ENCODE measurements at places on chromosomes 13 and 19.
A peak's percentile ranks its signal among the peaks of the same experiment; 100 is the strongest.

- DNase-seq: no peak
Observed at GRCh38 chr19:58572818-58573657, at the start of gene MZF1. MZF1 (minus strand) TSS chr19:58573335; CDS start chr19:58571389, 1,946 bp downstream.

DNA sequence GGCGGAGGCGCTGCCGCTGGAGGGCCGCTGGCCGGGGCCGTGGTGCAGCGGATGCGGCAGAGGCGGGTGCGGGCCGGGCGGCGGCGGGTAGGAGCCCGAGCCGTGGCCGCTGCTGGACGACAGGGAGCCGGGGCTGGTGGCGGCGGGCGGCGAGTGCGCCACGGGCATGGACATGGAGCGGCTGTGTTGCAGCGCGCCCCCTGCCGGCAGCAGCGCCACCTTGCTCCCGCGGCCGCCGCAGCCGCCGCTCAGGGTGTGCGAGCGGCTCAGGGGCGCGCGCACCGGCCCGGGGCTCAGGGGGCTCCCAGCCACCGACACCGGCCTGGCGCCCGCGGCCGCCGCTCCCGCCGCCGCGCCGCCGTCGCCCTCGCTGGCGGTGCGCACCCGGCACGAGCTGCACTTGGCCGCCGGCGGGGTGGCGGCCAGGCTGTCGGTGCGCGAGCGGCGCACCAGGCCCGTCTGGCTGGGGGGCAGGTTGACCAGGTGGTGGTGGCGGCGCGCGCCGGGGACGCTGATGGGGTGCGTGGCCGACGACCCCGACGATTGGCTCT is 1.7 kb downstream of the IRS2 start:
- DNase-seq: peak; percentile 11

GRCh38 chr13:39281539-39282150 is 243.4 kb downstream of the NHLRC3 start:
- no peak for DNase-seq

- DNase-seq: no peak
Observed at GRCh38 chr13:46637213-46637612, 84.2 kb downstream of the LRCH1 start.

DNA sequence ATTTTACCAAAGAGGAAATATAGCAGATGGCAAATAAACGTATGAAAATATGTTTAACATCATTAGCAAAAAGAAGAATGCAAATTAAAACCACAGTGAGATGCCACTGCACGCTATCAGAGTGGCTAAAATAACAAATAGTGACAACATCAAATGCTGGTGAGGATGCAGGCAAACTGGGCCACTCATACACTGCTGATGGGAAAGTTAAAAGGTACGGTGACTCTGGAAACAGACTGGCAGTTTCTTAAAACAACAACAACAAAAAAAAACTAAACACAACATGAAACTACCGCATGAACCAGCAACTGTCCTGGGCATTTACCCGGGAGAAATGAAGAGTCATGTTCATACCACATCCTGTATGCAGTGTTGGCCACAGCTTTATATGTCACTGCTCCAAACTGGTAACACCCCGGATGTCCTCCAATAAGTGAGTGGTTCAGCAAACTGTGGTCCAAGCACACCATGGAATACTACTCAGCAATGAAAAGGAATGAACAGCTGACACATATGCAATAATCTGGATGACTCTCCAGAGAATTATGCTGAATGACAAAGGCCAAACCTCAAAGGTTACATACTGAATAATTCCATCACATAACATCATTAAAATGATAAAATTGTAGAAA is 22.3 kb downstream of the EPS15L1 start:
- DNase-seq: no peak

- DNase-seq: no peak
Observed at GRCh38 chr13:27533155-27533643, 82.8 kb upstream of the MTIF3 start.

DNA sequence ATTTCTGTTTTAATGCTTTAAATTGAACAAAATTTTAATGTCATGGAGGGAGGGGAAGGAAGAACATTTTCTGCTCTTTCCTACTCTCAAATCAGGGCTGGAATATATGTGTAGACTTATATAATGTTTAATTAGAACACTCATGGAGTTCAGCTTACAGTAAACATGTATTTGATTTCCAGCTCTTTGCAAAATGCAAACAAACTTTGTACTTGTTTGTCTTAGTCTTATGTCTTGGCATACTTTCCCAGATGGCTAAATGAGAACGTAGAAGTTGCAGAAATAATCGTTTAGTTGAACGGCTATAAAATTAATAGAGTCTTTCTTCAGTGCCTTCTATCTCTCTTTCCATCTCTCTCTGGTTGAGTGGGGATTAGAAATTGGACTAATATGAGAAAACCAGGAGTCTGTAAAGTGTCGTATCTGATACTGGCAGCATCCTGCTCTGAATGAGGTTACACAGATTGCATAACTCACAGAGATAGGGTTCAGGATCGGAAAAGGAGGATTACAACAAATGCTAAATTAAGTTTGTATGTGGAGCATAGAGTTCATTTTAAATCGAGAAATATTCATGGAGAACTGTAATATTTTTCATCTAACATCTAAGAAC is 82.3 kb downstream of the FGF9 start:
- no peak for DNase-seq

DNA sequence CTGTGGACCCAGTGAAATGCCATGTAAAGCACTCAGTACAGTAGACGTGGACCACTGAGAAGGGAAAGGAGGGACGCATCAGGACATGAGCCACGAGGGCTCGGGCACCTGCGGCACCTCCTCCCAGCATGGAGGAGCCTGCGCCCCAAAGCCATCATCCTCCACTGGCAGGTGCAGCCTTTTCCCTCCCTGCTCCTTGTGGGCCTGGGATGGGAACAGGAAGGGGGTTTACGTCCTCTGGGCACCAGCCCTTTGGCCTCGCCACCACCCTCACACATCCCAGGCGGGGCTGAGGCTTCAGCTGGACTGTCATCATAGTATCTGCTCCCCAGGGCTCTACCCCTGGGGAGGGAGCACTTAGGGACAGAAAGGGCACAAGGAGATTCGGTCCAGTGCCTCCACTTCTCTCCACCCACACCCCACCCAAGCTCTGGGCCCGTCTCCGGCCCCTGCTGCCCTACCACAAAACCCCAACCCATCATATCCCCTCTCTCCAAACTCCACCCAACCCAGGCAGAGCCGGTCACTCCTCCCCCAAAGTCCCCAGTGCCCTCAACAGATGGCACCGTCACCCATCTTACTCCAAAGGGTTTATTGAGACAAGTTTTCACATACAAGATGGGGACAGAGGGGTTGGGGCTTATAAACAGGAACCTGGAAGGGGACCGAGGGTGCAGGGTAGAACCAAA is 2.2 kb upstream of the PRKD2 start:
- no peak for DNase-seq

GRCh38 chr13:26420282-26420960 is 137.1 kb upstream of the WASF3 start:
- no peak for DNase-seq

GRCh38 chr13:112971288-112971643 is 2.3 kb downstream of the MCF2L start:
- DNase-seq: no peak

DNA sequence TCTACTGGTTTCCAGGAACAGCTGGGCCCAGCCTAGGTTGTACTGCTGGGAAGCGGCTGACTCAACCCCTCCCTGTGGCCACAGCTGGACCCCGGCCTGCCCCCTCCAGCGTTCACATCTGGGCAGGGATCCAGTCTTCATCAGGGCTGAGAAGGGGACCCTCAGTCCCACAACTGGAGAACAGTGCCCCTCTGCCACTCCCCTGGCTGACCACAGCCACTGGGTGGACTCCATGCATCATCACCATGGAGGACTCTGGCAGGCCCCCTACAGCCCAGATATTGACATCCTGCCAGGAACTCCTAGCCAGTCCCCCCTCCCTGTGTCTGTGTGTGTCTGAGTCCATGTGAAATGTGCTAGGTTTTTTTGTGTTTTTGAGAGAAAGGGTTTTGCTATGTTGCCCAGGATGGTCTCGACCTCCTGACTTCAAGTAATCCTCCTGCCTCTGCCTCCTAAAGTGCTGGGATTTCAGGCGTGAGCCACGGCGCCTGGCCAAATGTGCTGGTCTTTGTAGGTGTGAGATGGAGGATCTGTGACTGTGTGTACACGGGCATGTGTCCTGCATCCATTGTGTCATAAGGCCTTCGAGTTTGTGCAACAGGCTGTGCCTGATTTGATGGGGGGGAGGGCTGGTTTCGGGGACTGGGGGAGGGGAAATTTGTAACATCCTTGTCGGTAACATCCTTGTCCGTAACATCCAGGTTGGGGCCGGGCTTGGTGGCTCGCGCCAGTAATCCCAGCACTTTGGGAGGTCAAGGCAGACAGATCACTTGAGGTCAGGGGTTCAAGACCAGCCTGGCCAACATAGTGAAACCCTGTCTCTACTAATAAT is 4.0 kb upstream of the HOOK2 start:
- DNase-seq: peak; percentile 29

GRCh38 chr19:4482721-4483364 is 10.7 kb downstream of the HDGFL2 start:
- no peak for DNase-seq

DNA sequence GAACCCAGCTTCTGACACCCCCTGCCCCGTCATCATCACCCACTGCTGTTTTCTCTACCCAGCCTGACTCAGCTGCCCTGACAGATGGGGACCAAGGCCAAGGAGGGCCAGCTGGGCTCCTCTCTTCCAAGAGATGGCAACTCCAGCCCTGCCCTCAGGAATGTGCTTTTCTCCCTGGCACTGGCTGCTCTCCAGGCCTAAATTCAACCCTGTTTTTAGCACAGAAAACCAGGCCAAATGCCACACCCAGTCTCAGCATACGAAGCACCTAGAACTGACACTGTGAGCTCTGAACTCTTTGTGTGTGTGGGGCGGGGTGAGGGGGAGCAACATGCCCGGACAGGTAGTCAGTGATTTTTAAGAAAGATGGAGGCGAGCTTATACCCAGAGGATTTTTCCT is 23.4 kb upstream of the IGFL1 start:
- no peak for DNase-seq

GRCh38 chr13:113489171-113489548 is 1.4 kb downstream of the DCUN1D2 start:
- no peak for DNase-seq

- DNase-seq: no peak
Observed at GRCh38 chr19:16023146-16023915, 53.0 kb upstream of the TPM4 start.

DNA sequence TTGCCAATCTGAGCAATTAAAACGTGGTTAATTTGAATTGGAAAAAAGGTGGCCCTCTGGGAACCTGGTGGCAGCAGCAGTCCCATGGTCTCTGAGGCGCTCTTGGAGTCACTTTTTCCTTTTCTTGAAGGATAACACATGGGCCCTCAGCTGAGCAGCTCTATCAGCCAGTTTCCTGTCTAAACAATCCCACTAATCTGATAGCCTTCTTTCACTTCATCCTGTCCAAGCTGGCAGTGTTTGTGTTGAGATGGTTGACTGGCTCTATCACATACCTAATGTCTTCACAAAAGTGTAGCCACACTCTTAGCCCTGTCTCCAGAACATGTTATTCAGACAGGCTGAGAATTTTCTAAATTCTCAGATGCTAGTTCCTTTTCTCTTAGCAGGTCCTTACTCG is 10.7 kb downstream of the MZT1 start:
- no peak for DNase-seq

DNA sequence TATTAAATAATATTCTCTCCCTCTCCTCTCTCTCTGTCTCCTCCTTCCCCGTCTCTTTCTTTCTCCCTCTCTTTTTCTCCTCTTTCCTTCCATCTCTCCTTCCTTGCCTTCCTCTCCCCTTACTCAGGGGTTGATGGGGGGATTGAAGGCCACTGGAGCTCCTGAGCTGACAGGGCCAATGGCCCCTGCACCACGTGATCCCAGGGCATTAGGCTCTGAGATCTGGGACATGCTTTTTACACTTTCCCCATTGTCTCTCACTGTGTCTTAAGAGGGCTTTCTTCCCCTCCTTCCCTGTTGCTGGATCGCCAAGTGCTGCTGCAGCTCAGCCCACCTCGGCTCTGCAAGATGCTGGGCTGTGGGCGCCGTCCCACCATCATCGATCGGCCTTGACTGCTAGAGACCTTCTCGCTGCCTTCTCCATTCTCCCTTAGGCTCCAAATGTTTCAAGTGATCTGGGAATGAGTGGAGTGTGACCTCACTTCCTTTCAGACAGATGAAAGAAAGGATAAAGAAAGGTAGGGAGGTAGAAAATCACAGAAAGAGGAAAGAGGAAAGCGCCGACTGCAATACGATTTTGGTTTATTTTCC is 42.2 kb downstream of the COL4A1 start:
- DNase-seq: no peak

GRCh38 chr19:44585371-44586133 is 27.8 kb upstream of the IGSF23 start:
- DNase-seq: no peak

- DNase-seq: no peak
Observed at GRCh38 chr19:58097781-58098681, at the start of gene ZSCAN18. ZSCAN18 (minus strand) TSS chr19:58098231; CDS start chr19:58090267, 7,964 bp downstream.

GRCh38 chr13:70162141-70162540 is 53.9 kb upstream of the KLHL1 start:
- no peak for DNase-seq

All from NCI-H1694 (cell line).